CD8-positive, alpha-beta memory T cell (primary cell): ENCODE measurements at places on chromosomes 4 and X. TPM values are rescaled to one million over a fixed set of nuclear protein-coding genes. Genes with fewer than 3 reads are reported as not detected.

Gene FAM149A
- 0.80 TPM for total RNA-seq

Gene FAM50A
- 79.5 TPM for total RNA-seq

Gene TLR2
- total RNA-seq: 0.53 TPM

Gene RENBP
- 4.6 TPM for total RNA-seq

Gene SYTL4
- total RNA-seq: not detected

Gene PCDH11X
- not detected for total RNA-seq

Gene CXCL11
- not detected for total RNA-seq

DNA sequence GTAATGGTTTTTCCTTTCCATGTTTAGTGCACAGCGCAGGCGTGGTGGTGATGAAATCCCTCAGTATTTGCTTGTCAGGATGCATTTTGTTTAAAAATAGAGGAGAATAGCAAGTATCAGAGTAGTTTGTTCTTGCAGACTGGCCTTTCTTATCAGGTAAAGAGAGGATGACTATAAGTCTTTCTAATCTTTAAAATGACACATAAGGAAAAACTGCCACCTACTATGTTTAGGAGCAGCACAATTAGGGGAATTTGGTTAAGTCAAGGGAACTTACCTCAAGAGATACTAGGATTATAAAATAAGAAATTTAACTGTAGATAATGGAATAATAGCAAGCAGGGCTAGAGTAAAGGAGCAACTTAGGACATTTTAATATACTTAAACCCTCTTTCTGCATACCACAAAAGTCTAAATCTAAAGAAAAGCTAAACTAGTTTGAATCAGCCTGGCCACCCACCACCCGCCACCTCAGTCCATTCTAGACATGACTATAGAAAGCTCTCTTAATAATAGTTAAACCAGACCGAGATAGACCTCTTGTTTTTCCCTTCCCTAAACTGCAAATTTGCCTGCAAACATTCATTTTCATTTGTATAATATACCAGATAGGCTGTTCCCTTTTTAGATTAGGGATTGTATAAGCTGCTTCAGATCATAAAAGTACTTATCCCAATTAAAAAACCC lies 62.0 kb downstream of the APOOL start:
- DNase-seq: no peak
- H3K4me1 ChIP-seq: no peaks in the 10 kb centered on the region
- no peak overlapping the region for H3K4me3 ChIP-seq
- no peaks in the 10 kb centered on the region for H3K36me3 ChIP-seq

- H3K4me3 ChIP-seq: no peak overlapping the region
- no peak for DNase-seq
- no peak overlapping the region for H3K27ac ChIP-seq
- H3K36me3 ChIP-seq: no peaks in the 10 kb centered on the region
- H3K27me3 ChIP-seq: no peaks in the 10 kb centered on the region
Measured at GRCh38 chr4:6427439-6428090, 44.8 kb downstream of the PPP2R2C start.

DNA sequence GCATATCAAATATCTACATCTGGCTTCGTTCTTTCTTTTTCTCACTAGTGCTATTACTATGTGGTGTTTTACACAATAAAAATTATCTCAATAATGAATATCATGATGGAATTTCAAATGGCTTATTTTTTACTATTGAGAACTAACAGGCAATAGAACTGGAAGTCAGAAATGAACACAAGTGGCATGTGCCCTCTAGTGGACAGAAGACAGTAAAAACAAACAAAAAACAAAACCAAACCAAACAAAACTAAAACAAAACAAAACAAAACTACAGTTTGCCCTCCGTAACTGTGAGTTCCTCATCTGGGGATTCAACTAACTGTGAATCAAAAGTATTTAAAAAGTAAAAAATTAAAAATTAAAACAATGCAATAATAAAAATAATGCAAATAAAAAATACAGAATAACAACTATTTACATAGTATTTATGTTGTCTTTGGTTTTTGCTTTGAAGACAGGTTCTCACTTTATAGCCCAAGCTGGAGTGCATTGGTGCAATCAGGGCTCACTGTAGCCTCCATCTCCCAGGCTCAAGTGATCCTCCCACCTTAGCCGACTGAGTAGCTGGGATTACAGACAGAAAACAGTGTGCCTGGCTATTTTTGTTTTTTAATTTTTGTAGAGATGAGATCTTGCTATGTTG lies 195.6 kb upstream of the TACR3 start:
- H3K36me3 ChIP-seq: no peaks in the 10 kb centered on the region
- no peaks in the 10 kb centered on the region for H3K4me1 ChIP-seq
- no peaks in the 10 kb centered on the region for H3K27me3 ChIP-seq
- H3K27ac ChIP-seq: no peak overlapping the region

- H3K27me3 ChIP-seq: no peaks in the 10 kb centered on the region
- no peak for DNase-seq
- no peaks in the 10 kb centered on the region for H3K4me1 ChIP-seq
- no peaks in the 10 kb centered on the region for H3K36me3 ChIP-seq
- H3K27ac ChIP-seq: no peak overlapping the region
Measured at GRCh38 chr4:14446311-14446710, 556.0 kb upstream of the CPEB2 start.

GRCh38 chr4:98745366-98745765 lies 87.0 kb upstream of the TSPAN5 start:
- no peak overlapping the region for H3K4me3 ChIP-seq
- H3K27ac ChIP-seq: no peak overlapping the region
- H3K4me1 ChIP-seq: no peaks in the 10 kb centered on the region
- no peaks in the 10 kb centered on the region for H3K36me3 ChIP-seq

GRCh38 chr4:7336732-7337131 lies 98.0 kb downstream of the PSAPL1 start:
- no peaks in the 10 kb centered on the region for H3K36me3 ChIP-seq
- no peak for DNase-seq
- no peaks in the 10 kb centered on the region for H3K4me1 ChIP-seq
- H3K27me3 ChIP-seq: no peaks in the 10 kb centered on the region
- H3K4me3 ChIP-seq: no peak overlapping the region

GRCh38 chr4:68872643-68873502 lies 57.1 kb downstream of the UGT2B10 start:
- no peak overlapping the region for H3K4me3 ChIP-seq
- no peaks in the 10 kb centered on the region for H3K4me1 ChIP-seq
- no peaks in the 10 kb centered on the region for H3K36me3 ChIP-seq
- no peak for DNase-seq

DNA sequence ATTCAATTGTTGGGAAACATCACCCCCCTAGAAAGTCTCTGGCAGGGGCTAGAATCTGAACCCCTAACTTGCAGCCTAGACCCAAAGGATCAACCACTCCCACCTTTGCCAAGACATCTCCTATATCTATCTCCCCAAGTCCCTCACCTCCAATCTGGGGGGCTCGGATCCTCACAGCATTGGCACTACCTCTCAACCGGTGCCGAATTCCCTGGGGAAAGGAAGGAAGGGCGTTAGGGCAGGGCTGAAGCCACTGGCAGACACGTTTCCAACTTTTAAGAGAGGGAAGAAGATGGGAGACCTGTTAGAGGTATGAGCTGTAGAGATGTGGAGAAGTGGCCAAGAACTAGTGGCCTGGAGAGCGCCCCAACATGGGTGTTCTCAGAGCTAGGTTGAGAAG lies 2.7 kb downstream of the TIMM17B start:
- DNase-seq: no peak
- H3K4me1 ChIP-seq: peaks cover 30% of the 10 kb centered on the region
- H3K27ac ChIP-seq: no peak overlapping the region
- no peak overlapping the region for H3K4me3 ChIP-seq

- H3K4me1 ChIP-seq: no peaks in the 10 kb centered on the region
- H3K27ac ChIP-seq: no peak overlapping the region
- H3K27me3 ChIP-seq: no peaks in the 10 kb centered on the region
- DNase-seq: no peak
- H3K4me3 ChIP-seq: no peak overlapping the region
- H3K36me3 ChIP-seq: no peaks in the 10 kb centered on the region
Measured at GRCh38 chr4:66569228-66569627, 898.9 kb upstream of the EPHA5 start.

- H3K27me3 ChIP-seq: no peaks in the 10 kb centered on the region
- H3K4me3 ChIP-seq: no peak overlapping the region
- no peaks in the 10 kb centered on the region for H3K4me1 ChIP-seq
- H3K27ac ChIP-seq: no peak overlapping the region
- no peak for DNase-seq
Measured at GRCh38 chr4:13918110-13918509, 290.6 kb upstream of the BOD1L1 start.

DNA sequence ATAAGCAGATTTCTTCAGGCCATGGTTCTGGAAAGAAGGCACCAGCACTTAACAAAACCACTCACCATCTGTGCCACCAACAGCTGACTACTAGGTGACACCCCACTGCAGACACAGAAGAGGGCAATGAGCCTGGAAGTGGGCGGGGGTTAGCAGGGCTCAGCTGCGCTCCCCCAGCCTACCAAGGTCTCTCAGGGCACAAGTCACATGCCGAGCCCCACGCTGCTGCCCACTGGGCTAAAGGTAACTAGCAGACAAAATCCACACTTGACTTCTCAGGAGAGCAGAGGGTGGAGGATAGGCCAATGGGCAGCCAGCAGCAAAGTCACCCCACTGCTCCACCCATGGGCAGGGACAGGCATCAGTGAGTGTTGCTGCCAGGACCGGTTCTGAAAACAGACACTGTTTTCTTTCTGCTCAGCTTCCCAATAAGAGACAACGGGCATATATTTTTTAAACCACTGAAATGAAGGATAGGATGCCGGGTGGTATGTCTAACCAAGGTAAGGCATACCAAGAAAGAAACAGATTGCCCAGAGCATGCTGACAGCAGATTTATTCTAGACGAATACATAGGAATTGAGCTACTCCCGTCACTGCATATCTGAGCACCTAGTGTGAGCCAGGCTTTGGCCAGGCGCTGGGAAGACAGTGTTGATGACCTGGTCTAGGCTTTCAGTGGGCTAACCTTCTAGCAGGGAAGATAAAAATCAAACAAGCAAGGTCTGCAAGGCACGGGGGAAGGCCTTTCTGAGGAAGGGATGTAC lies 20.1 kb downstream of the ACSL1 start:
- H3K27ac ChIP-seq: no peak overlapping the region
- H3K4me3 ChIP-seq: no peak overlapping the region
- no peaks in the 10 kb centered on the region for H3K27me3 ChIP-seq
- H3K4me1 ChIP-seq: no peaks in the 10 kb centered on the region
- DNase-seq: no peak

DNA sequence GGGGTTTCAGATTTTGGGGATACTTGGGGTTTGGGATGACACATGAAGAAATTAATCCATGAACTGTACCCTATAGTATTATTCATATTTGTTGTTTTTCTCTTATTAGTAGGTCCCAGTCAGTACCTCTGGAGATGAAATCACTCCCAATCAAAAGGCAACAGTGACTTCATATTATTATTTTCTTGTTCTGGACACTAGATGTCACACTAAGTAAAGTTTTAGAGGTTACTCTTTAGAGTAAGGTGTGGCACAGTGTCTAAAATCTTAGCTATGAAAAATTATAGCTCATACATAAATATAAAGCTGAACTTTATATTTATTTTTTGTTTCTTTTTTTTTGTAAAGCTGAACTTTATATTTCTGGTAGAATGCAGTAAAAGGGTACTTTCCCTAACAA lies 35.1 kb downstream of the FAM114A1 start:
- no peaks in the 10 kb centered on the region for H3K36me3 ChIP-seq
- no peaks in the 10 kb centered on the region for H3K27me3 ChIP-seq
- H3K4me1 ChIP-seq: no peaks in the 10 kb centered on the region
- no peak for DNase-seq
- no peak overlapping the region for H3K4me3 ChIP-seq
- H3K27ac ChIP-seq: no peak overlapping the region

- H3K4me3 ChIP-seq: no peak overlapping the region
- no peaks in the 10 kb centered on the region for H3K27me3 ChIP-seq
- no peak overlapping the region for H3K27ac ChIP-seq
- DNase-seq: no peak
- no peaks in the 10 kb centered on the region for H3K4me1 ChIP-seq
Measured at GRCh38 chr4:77473509-77473908, 132.1 kb upstream of the CXCL13 start.

GRCh38 chrX:119698845-119699244 lies 5.9 kb upstream of the SEPTIN6 start:
- no peaks in the 10 kb centered on the region for H3K36me3 ChIP-seq
- no peaks in the 10 kb centered on the region for H3K4me1 ChIP-seq
- H3K4me3 ChIP-seq: no peak overlapping the region
- H3K27me3 ChIP-seq: no peaks in the 10 kb centered on the region

DNA sequence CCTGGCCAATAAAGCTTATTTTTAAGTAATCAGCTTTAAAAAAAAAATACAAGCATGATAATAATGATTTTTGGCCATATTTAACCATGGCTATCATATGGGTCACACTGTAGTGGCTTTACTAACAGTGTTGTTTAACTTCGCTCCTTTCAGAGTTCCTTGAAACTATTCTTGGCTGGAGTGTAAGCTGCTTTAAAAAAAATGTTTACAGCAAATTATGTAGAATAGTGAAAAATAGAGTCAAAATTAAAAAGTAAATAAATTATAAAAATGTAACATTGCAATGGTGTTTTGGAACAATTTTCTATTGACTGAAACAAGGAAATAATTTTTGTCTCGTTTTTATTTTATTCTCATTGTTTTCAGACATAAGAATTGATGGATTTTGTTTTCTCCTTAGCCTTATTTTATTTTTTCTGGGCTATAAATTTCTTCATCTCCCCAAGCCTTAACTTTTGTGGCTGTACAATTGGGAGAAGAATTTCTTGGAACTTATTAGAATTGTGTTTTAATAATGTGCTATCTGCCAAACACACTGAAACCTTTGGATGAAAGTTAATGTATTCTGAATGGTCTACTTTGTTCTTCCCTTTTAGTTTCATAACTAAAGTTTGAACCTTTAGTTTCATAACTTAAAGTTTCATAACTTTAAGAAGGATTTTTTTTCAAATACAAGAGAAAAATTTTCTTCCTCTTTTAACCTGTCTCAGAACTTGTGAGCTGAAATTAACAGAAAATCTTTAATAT lies 182.0 kb downstream of the ARHGAP24 start:
- H3K36me3 ChIP-seq: no peaks in the 10 kb centered on the region
- H3K27me3 ChIP-seq: no peaks in the 10 kb centered on the region
- DNase-seq: no peak
- H3K27ac ChIP-seq: no peak overlapping the region

- H3K4me1 ChIP-seq: no peaks in the 10 kb centered on the region
- no peaks in the 10 kb centered on the region for H3K27me3 ChIP-seq
- H3K27ac ChIP-seq: no peak overlapping the region
Measured at GRCh38 chrX:110056419-110056818, 53.5 kb downstream of the TMEM164 start.

DNA sequence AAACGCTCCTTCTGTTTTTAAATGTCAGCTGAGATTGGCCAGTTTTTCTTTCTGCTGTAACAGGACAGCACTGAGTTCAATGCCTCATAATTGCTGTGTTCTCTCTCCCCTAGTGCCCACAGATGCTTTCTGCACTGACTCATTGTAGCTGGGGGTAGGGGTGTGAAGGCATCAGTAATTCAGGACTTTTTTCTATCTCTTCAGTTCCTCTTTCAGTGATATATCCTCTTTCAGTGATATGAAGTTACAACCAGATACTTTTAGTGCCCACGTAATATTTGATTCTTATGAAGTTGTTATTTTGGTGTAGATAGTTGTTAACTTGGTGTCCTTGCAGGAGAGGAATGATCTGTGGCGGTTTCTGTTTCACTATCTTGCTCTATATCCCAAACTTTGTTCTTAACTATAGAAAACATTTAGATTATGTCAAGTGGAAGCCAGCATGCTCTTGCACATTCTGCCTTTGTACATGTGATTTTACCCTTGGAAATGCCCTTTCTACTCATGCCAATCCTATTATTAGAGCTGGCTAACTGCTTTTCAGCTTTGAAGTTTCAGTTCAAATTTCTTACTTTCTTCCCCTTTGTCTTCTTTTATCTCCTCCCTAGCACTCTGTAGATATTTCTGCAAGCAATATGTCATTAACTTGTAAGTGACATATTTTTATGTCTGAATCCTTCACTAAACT lies 1258.4 kb downstream of the FAM133A start:
- H3K27ac ChIP-seq: no peak overlapping the region
- no peaks in the 10 kb centered on the region for H3K36me3 ChIP-seq
- no peak for DNase-seq
- H3K4me3 ChIP-seq: no peak overlapping the region
- H3K27me3 ChIP-seq: no peaks in the 10 kb centered on the region
